Stimulated activated CD8-positive, alpha-beta memory T cell treated with anti-CD3 and anti-CD28 coated beads, Interleukin-4, amount 100 ng/mL, for 4 hours (primary cell): ENCODE measurements at places on chromosomes 13 and 19.

DNA sequence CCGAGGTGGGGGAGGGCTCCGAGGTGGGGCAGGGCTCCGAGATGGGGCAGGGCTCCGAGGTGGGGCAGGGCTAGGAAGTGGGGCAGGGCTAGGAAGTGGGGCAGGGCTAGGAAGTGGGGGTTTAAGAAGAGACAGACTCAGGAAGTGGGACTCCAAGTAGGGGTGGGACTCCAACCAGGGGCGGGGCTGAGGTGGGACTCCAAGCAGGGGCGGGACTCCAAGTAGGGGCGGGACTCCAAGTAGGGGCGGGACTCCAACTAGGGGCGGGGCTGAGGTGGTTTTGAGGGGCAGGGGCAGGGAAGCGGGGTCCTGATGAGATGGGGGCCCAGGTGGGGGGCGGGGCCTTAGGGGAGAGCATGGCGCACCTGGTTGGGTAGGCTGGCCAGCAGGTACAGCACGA is 13.6 kb downstream of the CFD start:
- no peak for DNase-seq

- peak; percentile 46 for DNase-seq
These were observed 23.7 kb downstream of the SLC6A16 start for GRCh38 chr19:49301165-49301865.

GRCh38 chr13:37561031-37561430 is 37.5 kb downstream of the POSTN start:
- no peak for DNase-seq

DNA sequence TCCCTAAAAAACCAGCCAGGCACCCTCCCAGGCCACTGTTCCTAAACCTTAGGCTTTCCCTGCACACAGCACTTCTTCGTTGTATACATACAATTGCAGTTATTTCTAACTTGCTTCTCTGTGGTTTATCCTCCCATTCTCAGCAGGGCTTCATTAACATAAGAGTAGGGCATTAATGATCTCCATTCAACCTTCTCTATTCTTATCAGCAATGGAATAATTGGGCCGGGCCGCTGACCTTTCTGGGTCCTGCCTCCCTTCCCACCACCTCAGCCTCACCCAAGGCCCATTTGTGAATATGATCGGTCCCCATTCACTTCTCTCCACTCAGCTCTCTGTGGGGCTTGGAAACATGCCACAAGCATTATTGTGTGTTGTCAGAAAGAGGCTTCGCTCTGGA is 184.2 kb downstream of the SUCLA2 start:
- DNase-seq = no peak

DNA sequence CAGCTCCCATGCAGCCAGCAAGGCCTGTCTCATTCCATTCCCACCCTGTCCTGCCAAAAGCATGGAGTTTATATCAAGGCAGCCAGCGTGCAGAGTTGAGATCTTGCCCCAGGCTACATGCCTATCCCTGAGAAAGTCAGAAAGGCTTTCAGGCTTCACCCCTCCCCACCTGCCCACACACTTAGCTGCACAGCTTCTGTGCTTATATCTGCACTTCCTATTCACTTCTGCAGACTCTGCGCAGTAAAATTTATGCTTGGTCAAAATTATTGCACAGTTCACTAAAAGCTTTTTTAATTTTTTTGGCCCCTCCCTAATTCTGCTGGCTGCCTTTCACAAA is 12.5 kb upstream of the ZNF675 start:
- DNase-seq = no peak

GRCh38 chr19:7983286-7983950 is 22.0 kb downstream of the ELAVL1 start:
- no peak for DNase-seq

DNA sequence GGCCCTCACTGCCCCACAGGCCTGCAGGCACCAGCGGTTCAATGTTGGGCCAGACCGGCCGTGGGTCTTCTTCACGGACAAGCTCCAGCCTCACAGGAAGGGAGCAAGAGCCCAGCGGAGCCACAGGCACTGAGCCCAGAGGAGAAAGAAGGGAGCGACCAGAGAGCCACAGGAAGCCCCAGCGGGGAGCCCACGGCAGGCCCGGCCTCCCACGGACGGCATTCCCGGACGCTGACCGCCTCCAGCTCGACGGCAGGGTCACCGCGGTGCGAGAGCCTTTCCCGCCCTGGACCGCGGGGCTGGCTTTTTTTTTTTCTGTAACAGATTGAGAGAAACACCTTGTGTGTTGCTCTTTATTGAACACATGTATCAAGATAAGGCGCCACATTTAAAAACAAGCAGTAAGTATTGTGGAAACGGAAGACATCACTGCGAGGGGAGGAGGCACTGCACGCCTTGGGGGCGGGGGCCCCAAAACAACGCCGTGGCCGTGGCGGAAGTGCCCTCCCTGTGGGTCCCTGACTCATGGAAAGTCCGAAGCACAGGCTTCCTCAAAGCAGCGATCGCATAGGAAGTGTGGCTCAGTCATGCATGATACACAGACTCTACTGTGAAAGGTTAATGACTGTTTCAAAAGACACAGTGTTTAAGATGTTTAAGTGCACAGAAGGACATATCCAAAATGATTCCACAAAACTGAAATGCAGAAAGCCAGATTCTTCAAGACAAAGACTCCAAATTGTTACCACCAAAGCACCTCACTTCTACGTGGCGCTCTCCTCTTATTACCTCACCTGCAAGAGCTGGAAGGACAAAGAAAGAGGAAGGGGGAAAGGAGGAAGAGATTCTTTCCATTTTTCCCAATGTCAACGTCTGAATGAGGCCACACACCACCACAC is 3.5 kb downstream of the RASA3 start:
- DNase-seq = peak; percentile 92

GRCh38 chr19:6066661-6067646 is 43.3 kb downstream of the RFX2 start:
- no peak for DNase-seq

GRCh38 chr19:10602330-10603083 is 15.4 kb upstream of the AP1M2 start:
- peak; percentile 80 for DNase-seq

DNA sequence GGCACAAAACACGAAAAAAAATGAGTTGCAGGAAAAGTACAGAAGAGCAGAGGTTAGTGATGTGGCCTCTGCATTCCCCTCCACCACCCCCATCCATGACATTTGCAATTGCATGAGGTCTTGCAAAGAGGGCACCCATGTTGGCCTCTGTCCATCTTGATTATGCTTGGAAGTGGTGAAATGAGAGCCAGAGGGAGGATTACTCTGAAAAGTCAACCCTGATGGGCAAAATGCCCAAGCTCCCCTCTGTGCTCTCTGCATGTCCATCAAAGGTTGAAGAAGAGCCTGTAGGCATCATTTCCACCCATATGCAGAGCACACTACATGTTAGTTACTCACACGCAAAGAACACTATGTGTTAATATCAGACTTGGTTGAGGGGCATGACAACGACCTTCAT is 71.4 kb downstream of the SLC15A1 start:
- no peak for DNase-seq

- no peak for DNase-seq
These were observed 12.1 kb upstream of the MYCBP2 start for GRCh38 chr13:77338961-77339401.

DNA sequence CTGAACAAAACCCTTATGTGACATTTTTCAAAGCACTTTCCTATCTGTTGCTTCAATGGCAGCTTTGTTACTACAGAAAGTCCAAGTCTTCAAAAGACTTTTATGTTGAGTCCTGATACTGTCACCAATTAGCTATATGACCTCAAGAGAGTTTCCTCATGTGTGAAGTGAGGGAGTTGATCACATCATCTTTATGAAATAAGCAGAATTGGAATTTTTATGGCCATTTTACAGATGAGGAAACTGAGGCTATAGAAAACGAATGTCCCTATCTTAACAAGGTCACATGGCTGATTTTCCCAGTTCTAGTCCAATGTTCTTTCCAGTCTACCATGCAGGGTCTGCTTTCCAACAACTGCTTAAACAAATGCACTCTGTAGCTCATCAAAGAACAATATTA is 2.6 kb downstream of the TNFRSF19 start:
- DNase-seq = no peak

GRCh38 chr13:51942189-51942588 is 69.1 kb downstream of the ATP7B start:
- DNase-seq = no peak

GRCh38 chr13:109088624-109088917 is 459.2 kb downstream of the MYO16 start:
- DNase-seq = no peak

- DNase-seq = no peak
These were observed 210.1 kb downstream of the LIG4 start for GRCh38 chr13:108005231-108005630.

DNA sequence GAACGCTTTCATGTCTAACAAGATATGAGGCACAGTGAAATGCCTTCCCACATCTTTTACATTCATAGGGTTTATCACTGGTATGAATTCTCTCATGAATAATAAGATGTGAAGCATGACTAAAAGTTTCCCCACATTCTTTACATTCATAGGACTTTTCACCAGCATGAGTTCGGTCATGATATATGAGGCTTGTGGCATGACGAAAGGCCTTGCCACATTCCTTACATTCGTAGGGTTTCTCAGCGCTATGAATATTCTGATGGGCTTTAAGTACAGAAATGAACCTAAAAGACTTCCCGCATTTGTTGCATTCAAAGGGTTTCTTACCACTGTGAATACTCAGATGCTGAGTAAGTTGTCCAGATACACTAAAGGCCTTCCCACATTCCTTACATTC is 21.3 kb downstream of the ZNF607 start:
- no peak for DNase-seq

DNA sequence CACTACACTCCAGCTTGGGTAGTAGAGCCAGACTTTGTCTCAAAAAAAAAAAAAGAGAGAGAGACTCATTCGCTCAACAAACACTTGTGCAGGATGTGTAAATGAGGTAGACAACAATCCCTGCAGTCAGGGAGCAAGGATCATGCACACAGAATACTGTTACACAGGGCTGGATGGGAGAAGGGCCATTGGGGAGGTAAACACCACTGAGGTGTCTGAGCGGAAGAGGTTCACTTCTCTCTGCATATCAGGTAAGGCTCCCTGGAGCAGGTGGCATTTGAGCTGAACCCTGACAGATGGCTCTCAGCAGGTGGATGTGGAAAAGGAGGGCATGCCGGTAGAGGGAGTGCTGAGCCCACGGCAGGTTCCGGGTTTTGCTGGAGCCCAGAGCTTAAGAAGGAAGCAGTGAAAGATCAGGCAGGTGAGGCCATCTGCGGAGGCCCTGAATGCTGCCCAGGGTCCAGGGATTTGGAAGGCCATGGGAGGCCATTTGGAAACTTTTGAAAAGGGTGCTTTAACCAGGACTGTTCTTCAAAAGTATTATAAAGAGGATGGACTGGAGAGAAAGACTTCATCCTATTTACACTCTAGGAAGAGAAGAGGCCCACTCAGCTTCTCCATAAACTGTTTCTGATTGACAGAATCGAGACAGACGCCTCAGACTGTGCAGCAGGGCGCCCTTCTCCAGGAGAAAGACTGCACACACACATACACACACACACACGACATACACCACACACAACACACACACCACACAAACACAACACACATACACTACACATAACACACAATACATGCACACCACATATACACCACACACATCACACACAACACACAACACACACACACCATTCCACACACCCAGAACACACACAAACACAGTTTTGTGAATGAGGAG is 199.4 kb downstream of the USP12 start:
- no peak for DNase-seq

DNA sequence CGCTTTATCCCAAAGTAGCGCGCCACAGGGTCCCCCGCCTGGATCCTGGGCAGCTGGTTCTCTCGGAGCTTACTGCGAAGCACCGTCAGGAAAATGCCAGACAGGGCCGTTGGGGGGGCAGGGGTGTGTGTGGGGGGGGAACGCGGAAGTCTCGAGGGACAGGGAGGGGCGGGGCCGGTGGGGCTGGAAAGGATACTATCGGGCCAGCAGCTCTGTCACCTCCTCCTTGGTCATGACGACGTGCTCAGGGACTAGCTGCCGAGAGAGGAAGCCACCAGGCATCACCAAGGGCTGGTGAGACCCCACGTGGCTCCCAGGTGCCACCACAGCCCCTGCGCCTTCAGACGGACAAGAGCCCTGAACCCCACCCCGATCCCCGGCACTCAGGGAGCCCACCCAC is 5.3 kb downstream of the POLR2E start:
- DNase-seq = no peak

GRCh38 chr19:1566392-1567115 is 1.6 kb downstream of the MEX3D start:
- no peak for DNase-seq

DNA sequence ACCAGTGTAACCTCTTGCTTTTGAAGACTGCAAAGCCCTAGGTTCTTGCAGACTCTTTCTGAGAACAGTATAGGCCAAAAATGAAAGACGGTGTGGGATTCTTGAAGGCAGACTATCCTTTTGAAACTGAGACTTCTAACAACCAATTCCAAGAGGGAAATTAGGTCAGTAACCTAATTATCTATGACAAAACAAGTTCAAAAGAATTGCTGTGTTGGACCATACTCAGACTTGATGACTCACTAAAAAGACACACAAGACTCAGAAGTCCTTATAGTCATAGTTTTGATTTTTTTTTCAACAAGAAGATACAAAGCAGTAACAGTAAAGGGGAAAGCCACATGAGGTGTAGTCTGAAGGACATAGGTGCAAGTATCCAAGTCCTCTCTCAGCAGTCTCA is 624.0 kb upstream of the GPC6 start:
- DNase-seq = no peak

GRCh38 chr13:95391362-95391761 is 90.1 kb upstream of the ABCC4 start:
- no peak for DNase-seq

DNA sequence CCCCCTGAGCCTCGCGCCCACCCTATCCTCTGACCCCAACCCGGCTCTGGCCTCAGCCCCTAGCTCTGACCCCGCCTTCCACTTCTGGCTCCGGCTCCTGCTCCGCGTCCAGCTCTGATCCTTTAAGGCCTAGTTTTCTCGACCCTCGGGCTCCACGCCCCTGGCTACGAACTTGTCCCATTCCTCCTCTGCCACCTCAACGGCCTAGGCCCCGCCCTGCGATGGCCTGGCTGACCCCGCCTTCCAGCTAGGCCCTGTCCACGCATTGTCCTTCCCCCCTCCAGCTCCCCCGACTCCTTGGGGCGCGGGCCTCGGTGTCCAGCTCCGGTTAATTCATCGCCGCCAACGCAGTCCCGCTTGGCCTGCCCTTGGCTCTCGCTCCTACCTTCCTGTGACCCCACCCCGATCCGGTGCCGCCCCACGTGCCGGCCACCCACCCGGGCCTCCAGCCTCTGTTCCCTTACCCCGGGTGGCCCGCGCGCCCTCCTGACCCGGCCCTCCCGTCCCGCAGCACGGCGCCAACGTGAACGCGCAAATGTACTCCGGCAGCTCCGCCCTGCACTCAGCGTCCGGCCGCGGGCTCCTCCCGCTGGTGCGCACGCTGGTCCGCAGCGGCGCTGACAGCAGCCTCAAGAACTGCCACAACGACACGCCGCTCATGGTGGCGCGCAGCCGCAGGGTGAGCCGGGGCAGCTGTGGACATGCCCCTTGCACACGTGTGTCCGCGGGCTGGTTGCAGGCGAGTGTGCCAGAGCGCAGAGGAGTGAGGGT is 9.4 kb downstream of the BCL3 start:
- no peak for DNase-seq

- no peak for DNase-seq
These were observed 429.1 kb downstream of the ITGBL1 start for GRCh38 chr13:101881593-101881992.

GRCh38 chr19:17522988-17523872 is 11.8 kb downstream of the PGLS start:
- DNase-seq = peak; percentile 30

GRCh38 chr19:19911150-19911549 is 10.4 kb downstream of the ZNF93 start:
- no peak for DNase-seq

GRCh38 chr13:109816808-109817203 is 30.4 kb upstream of the IRS2 start:
- DNase-seq = no peak

- DNase-seq = no peak
These were observed 1.6 kb downstream of the JUNB start for GRCh38 chr19:12792853-12793289.
